ENCODE measurements at places on chromosomes 7 and 10. TPM values are rescaled to one million over a fixed set of nuclear protein-coding genes. Genes with fewer than 3 reads are reported as not detected.

DNA sequence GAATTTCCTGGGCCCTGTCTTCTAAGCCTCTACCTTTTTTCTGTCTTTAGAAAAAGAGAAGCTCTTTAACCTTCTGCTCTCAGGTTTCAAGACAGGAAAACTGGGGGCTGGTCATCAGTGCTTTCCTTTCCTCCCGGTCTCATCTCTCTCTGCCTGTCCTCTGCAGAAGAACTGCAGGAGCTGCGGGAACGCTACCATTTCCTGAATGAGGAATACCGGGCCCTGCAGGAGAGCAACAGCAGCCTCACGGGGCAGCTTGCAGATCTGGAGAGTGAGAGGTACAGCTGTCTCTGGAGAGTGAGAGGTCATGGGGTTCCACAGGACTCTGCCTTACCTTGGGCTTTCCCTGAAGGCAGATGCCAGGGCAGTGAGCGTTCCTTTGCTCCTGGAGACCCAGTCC is 12.7 kb downstream of the CCDC136 start:
- no peak for DNase-seq

DNA sequence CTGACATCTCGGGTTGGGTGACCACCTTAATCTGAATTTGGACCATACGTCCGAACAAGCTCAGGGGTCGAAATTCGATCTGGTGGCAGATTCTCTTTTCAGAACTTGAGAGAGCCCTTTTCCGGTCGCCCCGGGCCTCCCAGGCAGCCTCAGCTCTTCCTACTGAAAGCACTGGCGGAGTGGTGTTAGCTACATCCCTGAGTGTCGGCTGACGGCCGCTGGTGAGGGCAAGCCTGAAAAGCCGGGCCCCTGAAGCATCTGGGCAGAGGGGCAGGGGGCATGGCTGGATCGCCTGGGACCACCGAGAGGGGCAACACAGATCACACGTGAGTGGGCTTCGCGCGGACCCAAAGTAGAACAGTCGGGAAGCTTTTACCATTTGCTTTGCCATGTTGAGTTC is 116.1 kb downstream of the SMURF1 start:
- no peak for DNase-seq

DNA sequence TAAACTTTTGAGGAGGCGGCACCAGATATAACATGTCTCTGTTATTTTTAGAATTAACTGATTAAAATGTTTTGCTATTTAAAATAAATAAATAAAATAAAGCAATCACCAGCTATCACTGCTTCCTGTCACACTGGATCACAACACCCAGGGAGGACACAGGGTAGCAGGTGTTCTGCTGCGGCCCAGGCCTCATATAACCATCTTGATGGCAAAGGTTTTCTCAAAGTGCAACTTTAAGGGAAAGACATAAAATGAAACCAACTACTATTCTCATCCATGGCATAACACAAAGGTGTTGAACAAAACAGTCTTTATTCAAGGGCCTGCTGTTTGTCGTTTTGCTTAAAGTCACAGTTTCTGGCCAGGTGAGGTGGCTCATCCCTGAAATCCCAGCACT is 23.2 kb downstream of the GPER1 start:
- no peak for DNase-seq

Gene PLEKHA1
- total RNA-seq = 102 TPM

Gene PODXL
- total RNA-seq = 0.65 TPM

DNA sequence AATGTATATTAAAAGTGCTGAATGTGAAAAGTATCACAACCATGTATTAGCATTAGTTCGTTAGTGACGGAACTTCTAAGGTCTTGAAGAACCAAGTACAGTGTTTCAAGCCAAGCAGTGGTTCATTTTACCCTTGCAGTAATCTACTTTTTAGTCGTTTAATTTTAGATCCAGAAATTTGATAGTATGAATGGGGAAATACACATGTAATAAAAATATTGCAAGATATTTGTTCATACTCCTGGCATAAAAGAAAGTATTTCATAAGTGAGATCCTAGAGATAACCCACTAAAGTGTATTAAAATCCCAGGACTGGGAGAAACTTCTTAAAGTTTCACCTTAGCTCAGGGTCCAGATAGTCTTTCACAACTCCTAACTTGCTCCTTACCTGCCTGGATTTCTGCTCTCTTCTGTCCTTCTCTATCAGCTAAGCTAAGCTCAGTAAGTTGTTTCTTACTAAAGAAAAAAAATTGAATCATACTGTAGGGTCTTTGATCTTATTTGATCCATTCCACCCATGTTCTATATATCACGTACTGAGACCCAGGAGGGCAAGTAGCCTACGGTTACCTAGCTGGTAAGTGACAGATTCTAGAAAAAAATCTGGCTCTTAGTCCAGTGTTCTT is 1.5 kb downstream of the BCAP29 start:
- no peak for DNase-seq

Gene LHFPL3
- not detected for total RNA-seq

- no peak for DNase-seq
These were observed 73.9 kb upstream of the PDGFA start for GRCh38 chr7:593324-594115.

Gene SEPHS1
- total RNA-seq = 42.9 TPM

Gene LIPJ
- 0.05 TPM for total RNA-seq

Gene LAMB1
- 329 TPM for total RNA-seq

DNA sequence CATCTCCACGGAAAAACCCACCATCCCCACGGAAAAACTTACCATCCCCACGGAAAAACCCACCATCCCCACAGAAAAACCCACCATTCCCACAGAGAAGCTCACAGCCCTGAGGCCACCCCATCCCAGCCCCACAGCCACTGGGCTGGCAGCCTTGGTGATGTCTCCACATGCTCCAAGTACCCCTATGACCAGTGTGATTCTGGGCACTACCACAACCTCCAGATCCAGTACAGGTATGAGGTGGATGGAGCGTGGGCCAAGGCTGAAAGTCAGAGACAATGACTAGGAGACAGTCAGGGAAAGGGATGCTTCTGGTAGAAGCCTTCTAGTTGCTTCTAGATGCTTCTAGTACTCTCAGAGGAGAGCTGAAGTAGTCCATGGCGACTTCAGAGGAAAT is 19.6 kb downstream of the ZAN start:
- no peak for DNase-seq

GRCh38 chr7:122413339-122413738 is 108.8 kb upstream of the FEZF1 start:
- no peak for DNase-seq

DNA sequence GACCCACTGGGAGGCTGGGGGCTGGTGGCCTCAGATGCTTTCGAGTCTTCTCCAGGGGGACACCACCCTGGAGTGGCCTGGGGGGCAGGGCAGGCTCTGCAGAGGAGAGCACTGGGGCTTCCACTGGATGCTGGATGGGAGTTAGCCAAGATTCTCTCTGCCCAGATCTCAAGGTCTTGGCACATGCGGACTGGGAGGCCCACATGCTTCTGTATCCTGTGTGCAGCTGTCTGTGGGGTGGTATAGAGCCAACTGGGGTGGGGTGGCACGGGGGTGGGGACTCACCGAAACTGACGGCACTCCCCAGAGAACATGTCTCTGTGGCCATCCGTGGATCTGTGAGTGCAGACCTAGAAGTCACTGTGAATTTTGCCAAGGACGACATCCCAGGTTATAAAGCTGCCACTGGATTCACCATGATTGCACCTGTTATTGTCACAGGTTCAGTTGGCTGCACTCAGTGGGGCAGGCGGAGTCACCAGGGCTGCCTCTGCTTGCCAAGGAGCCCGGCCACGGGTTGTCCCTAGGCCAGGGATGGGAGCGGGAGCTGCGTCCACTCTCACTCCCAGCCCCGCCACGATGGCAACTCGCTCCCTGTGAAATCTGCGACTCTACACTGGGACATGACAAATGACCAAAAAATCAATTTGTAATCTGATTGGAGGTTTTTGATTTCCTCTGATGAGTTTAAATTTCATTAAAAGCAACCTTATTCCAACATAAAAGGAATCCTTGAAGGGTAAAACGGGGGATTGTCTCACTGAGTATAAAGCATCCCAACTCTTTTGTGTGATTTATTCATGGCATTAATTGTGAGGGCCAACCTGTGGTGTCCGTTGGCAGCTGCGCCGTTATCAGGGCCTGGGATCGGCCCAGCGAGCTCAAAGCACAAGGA is 131.3 kb downstream of the EBF3 start:
- DNase-seq = no peak

DNA sequence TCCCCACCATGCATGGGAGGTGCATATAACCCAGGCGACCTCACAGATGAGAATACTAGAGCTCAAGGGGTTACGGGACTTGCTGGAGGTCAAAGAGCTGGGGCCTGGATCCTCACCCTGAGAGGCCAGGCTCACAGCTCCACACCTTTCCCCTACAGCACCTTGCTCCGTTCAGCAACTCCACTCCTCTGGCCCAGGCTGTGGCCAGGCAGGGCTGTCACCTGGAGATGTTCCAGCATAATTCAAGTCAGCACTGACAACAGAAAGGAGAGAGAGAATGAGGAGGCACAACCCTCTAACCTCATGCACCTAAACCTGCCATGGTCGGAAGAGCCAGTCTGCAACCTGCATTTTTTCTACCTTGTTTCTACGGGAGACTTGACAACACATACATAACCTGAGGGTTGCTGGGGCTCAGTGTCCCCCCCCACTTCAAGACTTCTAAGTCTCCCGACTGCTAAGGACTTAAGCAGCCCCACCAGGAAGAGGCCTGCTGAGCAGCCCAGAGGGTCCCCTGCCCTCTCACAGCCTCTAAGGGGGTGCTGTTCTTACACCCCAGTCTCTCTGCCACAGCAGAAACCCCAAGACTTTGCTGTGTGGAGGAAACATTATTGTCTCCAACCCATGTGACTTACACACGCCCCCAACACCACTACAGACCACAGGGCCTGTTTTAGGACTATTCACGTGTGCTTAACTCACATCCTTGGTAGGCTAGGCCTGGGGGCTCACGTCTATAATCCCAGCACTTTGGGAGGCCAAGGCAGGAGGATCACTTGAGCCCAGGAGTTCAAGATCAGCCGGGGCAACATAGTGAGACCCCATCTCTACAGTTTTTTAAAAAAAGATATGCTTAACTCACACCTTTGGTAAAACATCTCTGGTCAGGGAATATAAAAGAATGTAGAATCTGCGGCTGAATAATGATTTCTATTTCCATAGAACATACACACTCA is 175.6 kb downstream of the FAM107B start:
- no peak for DNase-seq

GRCh38 chr7:43303740-43304241 is 191.3 kb downstream of the HECW1 start:
- DNase-seq = peak; percentile 9

Gene VENTX
- not detected for total RNA-seq

DNA sequence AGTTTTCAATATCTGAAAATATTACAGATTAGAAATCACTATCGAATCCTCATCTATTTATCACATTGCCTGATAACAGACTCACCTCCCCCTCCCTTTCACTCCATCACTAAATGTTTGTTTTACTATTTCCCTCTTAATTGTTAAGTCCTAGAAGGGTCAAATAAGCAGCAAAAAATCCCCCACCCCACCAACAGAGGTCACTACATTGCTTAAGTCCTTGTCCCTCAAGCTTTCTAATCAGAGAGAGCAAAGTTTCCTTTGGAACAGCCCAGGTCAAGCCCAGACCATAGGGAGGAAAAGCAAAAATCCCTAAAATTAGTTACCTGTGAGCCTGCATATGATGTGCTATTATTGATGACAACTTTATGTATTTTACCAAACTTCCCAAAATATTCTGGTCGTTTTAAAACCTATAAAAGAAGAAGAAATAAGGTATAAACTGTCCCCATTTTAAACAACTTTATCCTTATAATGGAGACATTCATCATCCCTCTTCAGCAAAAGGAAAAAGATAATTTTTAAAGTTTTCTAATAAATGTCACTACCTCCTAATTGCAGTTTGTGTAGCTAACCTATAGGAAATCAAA is 95.0 kb downstream of the CNOT4 start:
- DNase-seq = peak; percentile 81

GRCh38 chr7:56062382-56062781 is 1.7 kb upstream of the SUMF2 start:
- peak; percentile 49 for DNase-seq

DNA sequence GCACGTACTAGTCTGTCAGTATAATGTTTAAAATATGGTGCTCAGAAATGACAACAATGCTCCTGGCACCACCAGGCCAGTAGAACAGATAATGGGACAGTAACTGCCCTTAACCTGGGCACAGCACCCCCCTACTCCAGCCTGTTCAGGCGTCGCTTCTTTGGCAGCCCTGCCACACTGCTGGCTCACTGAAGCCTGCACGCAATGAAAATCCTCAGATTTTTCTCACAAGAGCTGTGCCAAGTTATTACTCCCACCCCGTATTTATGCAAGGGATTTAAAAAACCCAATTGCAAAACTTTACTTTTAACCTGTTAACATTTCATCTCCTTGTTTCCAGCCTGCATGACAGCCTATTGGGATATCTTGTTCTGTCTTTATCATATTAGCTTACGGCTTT is 56.6 kb upstream of the LAMB1 start:
- no peak for DNase-seq

- DNase-seq = peak; percentile 16
These were observed 69.8 kb downstream of the DOCK4 start for GRCh38 chr7:112136271-112137008.

DNA sequence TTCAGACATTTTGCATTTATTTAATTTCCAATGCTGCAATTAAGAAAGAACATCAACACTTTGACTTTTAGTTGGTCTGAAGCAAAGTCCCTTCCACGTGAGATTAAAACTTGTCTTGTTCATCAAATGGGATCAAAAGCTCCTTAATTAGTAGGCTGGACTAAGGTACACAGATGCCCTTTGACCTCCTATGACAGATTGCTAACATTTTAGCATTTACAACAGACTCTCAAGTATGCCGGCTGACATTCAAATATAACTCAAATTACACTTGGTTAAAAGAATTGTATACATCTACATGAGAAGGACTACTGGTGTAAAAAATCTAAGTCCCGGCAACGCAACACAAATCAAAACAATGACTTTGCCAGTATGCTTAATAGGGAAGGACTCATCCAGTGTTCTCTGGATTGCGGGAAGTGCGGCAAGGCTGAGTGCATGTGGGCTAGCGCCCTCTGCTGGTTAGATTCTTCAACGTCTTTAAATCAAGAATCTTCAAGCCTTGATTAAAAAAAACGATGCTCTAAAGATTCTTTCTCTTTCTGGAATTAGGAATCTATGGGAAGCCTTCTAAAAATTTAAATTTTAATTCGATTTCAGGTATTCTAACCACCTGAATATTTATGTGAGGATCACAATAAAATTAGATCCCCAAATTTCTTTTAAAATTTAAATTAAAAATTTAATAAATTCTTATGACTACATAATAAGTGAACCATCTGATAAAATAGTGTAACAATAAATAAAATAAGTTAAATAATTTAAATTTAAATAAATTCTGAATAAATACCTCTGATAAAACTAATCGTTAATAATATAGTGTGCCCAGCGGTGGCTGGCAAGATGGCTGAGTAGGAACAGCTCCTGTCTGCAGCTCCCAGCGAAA is 444.7 kb downstream of the DGKB start:
- DNase-seq = peak; percentile 80

DNA sequence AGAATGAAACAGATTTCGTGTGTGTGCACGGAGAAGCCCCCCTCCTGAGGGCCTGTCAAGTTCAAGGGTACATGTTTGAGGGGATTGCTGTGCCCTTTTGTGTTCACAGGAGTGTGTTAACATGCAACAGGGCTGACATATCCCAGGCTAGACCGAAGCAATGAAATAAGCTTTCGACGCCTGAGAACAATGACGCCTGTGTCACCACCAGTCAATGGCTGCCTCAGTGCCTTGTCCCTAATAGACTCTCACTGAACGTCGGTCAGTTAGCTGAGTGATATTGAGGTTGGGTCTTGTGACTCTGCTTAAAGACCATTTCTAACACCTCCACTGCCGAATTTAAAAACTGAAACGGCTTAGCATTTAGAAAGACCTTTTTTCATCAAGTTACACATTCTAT is 175.2 kb upstream of the TCF7L2 start:
- DNase-seq = no peak

Gene ADARB2
- total RNA-seq = 0.10 TPM
